ENCODE measurements at places on chromosomes 2 and 18.

DNA sequence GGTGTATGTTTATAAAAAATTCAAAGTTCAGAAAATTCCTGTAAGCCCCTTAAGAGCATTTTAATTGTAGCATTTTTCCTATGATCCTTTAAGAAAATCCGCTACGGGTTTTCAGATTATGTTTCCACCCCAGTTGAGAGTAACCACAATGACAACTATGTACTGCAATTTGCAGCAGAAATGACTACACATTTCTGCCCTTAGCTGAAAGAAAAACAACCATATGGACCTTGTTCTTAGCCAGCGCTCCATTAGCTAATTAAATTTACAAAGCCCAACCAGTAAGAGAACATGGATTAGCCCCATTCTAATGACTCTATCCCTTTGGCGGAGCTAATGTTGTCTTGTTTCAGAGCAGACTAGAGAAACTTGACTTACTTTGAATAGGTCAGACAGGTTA, 247.6 kb downstream of the SLC8A1 start:
- DNase-seq, result no peak

DNA sequence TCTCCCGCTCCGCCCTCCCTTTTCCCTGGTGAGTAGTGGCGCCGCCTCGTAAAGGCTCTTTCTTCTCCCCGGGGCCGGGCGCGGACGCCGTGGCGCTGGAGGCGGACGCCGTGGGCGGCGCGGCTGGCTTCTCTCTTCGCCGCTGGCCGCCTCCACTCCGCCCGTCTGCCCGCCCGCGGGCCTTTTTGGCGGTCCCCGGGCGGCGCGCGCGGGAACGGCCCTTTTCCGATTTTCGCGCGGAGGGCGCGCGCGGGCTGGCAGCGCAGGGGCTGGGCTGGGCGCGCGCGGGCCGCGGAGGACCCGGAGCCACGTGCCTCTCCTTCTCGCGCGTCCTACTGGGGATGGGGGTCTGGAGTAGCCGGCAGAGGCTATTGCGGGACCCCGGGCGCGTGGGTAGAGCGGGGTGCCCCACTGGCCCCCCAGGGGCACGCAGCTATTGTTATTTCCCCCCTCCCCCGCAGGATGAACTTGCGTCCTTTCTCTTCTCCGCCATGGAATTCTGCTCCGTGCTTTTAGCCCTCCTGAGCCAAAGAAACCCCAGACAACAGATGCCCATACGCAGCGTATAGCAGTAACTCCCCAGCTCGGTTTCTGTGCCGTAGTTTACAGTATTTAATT, 472 bp downstream of the SLC20A1 start:
- DNase-seq, result no peak

DNA sequence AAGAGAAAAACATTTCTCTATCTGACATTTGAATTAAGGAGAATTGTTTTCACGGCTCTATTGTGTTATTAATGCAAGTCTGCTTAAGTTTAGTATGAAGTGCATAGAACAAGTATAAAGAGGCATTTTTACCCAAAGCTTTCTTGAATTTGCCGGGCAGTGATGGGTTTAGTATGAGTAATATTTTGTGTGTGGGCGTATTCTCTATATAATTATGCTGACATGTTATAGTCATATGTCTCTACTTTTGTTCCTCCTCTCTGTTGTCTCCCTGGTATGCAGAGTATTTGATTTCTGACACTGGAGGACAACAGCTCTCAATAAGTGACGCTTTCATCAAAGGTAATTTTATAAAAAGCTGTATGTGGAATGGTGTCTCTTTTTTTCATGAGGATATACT, 45.9 kb downstream of the PIKFYVE start:
- no peak for DNase-seq

GRCh38 chr2:8580316-8581233, 101.3 kb upstream of the ID2 start:
- DNase-seq, result no peak

- DNase-seq, result no peak
These were observed 94.0 kb downstream of the GLI2 start for GRCh38 chr2:120829633-120830025.

DNA sequence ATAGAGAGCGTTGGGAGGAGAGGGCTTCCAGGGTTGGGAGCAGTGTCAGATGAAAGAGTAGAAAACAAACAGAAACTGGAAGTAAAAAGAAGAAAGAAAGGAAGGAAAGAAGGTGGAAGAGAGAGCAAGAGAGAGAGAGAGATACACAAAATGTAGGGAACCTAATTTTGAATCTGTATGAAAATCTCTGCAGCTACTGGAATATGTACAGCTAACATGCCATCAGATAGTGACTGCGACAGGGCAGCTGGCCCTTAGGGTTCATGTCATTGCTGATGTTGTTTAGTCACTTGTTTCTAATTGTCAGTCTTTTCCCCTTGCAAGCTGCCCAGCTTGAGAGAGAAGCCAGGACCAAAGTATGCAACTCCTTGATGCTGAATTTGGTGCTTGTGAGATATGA, 85.8 kb downstream of the POLE4 start:
- DNase-seq, result no peak

GRCh38 chr18:77084688-77085035, 47.9 kb downstream of the MBP start:
- no peak for DNase-seq

GRCh38 chr2:240759459-240759858, 60.6 kb downstream of the KIF1A start:
- DNase-seq, result no peak

GRCh38 chr2:202178346-202178958, 59.9 kb downstream of the SUMO1 start:
- DNase-seq, result no peak

DNA sequence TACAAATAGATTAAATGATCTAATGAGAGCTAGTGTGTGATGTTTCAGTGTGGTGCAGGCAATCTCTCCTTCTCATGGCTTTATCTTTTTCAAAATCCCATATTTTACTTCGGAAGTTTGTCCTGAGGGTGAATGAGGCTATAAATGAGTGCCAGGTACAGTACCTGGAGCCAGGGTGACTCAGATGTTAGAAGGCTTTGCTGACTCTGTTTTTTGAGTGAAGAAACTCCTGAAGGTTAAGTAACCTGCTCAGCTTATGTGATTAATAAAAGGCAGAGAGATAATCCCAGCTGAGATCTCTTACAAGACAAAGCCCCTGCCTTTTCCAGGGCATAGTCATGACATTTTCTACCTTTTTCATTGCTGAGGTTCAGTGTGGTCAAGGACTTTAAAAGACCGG, 52.6 kb downstream of the MGAT5 start:
- no peak for DNase-seq

- DNase-seq, result no peak
These were observed 173.3 kb downstream of the ANKRD44 start for GRCh38 chr2:197137231-197137630.

DNA sequence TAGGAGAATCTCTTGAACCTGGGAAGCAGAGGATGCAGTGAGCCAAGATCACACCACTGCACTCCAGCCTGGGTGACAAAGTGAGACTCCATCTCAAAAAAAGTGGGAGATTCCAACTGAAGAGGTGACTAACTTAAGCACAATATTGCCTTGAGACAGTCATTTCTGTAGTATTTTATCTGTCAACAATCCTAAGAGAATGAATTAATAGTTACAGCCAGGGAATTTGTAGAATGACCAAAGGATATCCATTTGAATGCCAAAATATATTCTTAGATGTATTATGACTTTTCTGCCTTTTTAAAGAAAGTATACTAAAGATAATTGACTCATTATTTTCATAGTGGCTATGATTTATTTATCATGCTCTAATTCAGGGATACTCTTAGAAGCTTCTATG, 40.7 kb upstream of the CCDC150 start:
- no peak for DNase-seq

- DNase-seq, result no peak
These were observed 18.6 kb downstream of the ARID5A start for GRCh38 chr2:96555146-96555610.

DNA sequence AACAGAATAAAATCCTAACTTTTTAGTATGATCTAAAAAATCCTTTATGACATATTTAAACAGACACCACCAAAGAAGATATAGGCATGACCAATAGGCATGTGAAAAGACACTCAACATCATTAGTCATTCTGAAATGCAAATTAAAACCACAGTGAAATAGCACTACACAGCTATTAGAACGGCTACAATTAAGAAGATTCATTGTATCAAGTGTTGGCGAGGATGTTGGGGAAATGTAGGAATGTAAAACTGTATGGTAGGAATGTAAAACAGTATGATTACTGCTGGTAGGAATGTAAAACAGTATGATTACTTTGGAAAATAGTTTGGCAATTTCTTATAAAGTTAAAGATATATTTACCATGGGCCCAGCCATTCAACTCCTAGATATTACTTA, 253.3 kb upstream of the TCF4 start:
- DNase-seq, result no peak

- DNase-seq, result no peak
These were observed 198.7 kb downstream of the MYCN start for GRCh38 chr2:16138811-16139662.

DNA sequence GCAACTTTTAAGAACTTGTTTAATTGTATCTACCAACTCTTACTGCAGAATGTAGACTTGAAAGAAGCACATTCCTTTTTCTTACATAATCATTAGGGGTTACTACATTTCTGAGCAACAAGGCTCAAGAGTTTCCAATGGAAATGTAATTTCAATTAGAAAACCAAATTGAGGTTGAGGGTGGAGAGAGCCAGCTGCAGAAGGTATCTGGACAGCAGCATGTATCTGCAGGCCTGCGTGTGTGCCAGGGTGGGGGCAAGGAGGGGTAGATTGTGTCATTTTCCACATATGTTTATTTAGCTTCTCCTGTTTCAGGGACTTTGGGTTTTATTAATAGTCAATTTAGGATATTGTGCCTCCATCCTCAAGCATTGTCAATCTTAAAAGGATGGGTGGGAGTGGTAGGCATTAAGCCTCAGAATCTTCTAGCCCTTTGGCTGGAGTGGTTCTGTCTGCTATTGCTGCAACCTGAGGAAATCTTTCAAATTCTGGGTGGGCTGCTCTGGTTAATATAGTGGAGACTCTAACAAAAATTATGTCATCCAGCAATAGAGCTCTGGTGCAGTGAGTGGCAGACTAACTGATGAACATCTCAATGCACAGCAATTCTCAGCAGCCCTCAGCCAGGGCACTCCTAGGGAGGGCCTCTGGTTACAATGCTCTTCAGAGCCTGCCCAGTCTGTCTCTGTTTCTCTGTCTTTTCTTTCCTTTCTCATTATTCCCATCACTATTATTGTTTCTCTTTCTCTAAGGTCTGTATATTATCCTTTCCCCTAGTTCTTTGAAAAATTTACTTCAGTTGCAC, 151.4 kb downstream of the RPIA start:
- no peak for DNase-seq

DNA sequence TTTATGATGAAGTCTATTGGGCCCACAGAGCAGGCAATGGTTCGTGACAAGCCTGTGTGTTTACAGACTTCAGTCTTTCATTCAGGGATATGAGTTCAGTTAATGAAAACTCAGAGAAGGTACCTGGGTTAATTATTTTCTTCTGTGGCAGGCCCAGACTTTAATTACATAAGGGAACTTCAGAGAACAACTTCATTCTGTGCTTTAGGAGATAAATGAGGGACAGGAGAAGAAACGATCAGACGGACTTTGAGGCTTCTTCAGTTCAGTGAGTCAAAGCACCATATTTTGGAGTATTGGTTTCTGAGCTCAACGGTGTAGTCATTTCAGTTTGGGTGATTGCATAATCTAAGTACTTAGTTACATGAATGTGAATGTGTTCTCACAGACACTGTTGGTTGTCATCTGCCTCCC, 203.0 kb upstream of the KCNJ3 start:
- DNase-seq, result no peak
